ENCODE measurements at places on chromosomes 2 and 18.

DNA sequence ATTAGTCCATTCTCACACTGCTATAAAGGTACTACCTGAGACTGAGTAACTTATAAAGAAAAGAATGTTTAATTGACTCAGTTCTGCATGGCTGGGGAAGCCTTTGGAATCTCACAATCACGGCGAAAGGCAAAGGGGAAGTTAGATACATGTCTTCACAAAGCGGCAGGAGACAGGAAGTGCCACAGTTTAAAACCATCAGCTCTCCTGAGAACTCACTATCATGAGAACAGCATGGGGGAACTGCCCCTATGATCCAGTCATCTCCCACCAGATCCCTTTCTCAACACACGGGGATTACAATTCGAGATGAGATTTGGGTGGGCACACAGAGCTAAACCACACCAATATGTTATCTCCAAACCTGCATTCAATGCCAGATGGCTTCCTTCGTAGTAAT lies 716.1 kb downstream of the DCC start:
- no peak for DNase-seq

DNA sequence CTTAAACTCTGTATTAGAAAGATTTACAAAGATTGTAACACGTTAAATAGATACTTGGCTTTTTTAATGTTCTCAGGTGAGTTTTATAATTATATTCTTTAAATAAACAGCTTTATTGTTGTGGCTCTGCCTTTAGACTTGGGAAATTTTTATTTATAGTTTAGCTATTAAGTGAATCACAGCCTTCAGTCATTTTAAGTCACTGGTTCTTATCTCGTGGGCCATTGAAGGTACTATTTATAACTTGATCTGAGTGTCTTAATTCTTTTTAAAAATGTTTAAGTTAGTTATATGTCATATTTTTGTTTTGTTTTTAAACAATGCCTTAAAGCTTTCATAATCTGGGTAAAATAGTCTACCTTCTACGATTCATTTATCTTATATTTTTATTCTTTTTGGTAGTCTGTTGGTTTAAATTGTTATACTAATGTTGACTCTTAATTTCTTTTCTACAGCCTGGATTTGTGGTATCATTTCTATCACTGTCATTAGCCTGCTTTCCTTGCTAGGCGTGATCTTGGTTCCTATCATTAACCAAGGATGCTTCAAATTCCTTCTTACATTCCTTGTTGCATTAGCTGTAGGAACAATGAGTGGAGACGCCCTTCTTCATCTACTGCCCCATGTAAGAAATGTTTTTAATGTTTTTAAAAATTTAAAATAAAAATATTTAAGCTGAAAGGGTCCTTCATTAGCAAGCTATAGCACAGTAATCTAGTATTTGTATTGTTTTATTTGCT lies 49.3 kb downstream of the SLC39A10 start:
- peak; percentile 72 for DNase-seq

GRCh38 chr2:38386821-38387220 lies 9.7 kb upstream of the ATL2 start:
- DNase-seq, result no peak

- peak; percentile 89 for DNase-seq
Observed at GRCh38 chr18:34709750-34710441, at the start of gene DTNA. Gene DTNA, plus strand, starts transcription at chr18:34710298. Its CDS starts 45,679 bp downstream, at chr18:34755977.

- DNase-seq, result no peak
Observed at GRCh38 chr18:6434481-6434880, 19.8 kb upstream of the L3MBTL4 start.

GRCh38 chr18:59704146-59704545 lies 6.9 kb upstream of the CCBE1 start:
- DNase-seq, result no peak

- peak; percentile 97 for DNase-seq
Observed at GRCh38 chr2:234632527-234633391, 135.9 kb upstream of the ARL4C start.

- DNase-seq, result no peak
Observed at GRCh38 chr2:249538-250042, 14.2 kb downstream of the SH3YL1 start.

DNA sequence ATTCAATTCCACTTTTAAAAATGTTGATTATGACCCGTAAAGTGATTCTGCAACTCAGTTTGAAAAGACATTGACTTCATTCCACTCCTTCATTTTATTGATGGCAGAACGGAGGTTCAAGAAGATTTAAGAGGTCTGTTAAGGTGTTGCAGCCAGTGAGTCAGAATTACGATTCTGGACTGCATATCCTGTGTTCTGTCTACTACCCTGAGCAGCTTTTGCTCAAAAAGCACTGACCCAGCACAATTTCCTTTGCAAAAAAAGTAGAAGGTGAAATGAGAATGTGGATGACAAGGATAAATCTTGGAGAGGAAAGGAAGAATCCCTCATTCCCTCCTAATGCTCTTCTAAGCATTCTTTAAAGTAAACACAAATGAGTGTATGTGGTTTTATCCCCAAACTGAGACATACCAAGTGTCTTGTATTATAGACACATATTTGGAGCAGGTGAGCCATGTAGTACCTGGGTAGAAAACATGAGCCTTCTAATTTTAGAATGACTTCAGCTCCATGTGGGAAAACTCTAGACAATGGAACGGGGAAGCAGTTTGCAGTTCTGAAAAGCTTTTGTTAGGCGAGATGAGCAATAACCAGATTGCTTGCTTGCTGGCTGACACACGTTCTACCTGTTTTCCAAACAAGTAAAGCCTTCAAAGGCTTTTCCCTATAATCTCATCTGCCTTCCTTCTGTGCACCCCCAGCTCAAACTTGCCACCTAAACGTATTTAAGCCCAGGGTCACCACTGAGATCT lies 44.7 kb downstream of the TGFA start:
- no peak for DNase-seq

DNA sequence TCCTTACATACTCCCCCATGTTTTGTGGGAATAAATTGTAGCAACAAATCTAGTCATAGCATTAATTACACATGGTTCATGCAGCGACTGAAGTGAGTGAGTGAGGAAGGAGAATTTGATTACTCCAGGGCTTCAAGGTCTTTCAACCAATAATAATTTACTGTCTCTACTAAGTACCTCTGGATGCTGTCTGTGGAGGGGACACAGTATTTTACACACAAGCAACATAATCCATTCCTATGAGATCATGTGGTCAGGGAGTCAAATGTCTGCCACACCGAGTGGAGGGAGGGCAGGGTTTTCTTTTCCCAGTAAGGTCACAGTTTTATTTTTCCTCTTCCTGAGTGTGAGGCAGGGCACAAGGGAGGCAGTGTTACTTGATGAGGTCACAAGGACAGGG lies 334.7 kb upstream of the CELF4 start:
- DNase-seq, result no peak

DNA sequence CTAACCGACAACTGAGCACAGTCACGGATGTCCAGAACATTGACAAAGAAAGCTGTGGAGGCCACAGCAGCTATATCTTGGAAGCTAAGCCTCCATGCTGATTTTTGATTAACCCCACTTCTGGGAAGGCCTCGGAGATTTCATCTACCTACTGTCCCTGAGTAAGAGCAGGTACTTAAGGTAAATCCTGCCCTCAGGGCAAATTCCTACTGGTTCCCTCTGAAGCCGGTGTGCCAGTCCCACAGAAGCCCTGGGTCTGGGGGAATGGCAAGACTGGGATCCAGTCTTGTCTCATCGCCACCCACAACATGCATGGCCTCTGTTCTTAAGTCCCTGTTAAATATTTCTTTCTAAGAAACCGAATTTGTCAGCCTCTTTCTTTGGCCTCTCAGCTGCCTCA lies 18.7 kb downstream of the PER2 start:
- no peak for DNase-seq

- peak; percentile 25 for DNase-seq
Observed at GRCh38 chr2:210616074-210616473, 59.7 kb downstream of the CPS1 start.

- no peak for DNase-seq
Observed at GRCh38 chr2:119463136-119463535, 31.5 kb downstream of the TMEM37 start.

DNA sequence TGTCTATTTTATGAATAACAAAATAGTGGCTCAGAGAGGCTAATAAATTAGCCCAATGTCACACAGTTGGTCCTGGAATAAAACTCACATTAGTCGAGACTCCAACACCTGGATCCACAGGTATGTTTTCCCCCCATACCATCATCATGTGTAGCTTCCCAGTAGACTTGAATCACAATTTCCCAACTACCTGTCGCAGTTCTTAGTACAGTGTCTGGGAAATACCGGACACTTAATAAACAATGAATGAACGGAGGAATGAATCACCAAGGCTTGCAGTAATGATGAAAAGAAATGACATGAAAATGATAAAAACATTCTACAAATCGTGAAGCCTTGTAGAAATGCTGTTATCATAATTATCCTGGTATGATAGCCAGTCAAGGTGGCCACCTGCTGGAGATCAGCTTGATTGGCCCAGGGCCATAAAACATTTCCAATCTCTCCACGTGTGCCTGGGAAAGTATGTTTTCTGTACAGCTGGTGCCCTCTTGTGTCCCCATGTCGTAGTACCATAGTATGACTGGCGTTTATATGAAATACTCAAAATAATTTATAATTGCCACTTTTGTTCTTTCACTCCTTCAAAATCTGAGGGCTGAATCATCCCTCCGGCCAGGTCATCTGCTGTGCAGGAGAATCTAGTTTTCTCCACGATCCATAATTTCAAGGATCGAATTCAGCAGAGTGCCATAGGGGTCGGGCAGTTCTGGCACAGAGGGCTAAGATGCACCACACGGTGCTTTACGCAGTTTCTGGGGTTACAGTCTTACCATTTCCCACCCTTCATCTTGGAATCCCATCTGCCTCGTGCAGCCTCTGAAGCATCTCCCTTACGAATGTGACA lies 95.4 kb downstream of the LAMA1 start:
- DNase-seq, result peak; percentile 40

DNA sequence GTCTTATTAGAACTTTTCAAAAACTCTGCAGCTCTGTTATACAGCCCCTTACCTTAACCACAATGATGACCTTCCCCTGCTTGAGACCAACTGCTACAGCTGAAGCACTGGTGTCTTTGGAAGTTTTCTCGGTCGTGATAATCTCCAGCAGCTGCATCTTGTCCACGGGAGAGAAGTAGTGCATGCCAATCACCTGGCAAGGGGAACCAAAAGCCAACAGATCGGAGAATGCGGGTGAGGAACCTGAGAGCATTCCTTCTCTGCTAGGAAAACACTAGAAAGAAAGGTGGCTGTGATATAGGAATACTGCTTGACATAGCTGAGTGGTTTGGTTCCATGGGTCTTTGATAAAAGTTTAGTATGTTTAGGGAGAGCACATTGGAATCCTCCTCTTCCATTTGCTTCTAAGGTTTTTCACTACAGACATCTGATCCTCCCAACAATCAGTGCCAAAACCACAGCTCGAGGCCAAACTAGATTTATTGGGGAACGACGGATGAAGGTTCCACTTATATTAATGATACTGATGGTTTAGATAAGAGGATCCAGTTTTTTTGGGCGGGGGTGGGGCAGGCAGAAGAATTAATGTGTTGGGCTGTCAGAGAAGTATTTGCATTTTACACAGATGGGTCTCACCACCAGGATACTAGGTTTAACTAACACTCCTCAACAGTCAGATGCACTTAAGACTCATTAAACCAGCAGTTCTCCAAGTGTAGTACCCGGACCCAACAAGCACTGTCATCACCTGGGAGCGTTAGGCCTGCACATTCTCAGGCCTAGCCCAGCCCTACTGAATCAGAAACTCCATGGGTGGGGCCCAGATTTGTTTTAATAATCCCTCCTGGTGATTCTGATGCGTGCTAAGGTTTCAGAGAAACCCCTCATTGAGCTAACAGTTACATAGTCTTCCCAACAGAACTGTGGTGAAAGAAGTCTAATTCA lies 22.4 kb downstream of the GAREM2 start:
- DNase-seq, result no peak

GRCh38 chr2:36069074-36069473 lies 286.5 kb upstream of the CRIM1 start:
- DNase-seq, result no peak

DNA sequence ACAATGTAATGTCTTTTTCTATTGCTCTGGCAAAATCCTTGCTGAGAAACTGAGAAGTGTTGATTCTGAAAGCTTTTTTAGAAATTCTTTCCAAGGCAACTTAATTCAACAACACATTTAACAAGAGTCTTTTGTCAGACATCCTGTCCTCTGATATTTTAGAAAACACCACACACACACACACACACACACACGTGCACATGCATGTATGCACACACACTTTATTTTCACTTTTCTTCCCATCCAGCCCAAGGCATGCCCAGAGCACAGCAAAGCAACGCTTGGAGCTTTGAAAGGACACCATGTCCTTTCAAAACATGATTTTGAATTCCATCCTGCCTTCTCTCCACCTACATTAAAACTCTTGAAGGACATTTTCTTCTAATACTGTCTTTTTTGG lies 116.1 kb downstream of the ATL2 start:
- DNase-seq, result peak; percentile 6

DNA sequence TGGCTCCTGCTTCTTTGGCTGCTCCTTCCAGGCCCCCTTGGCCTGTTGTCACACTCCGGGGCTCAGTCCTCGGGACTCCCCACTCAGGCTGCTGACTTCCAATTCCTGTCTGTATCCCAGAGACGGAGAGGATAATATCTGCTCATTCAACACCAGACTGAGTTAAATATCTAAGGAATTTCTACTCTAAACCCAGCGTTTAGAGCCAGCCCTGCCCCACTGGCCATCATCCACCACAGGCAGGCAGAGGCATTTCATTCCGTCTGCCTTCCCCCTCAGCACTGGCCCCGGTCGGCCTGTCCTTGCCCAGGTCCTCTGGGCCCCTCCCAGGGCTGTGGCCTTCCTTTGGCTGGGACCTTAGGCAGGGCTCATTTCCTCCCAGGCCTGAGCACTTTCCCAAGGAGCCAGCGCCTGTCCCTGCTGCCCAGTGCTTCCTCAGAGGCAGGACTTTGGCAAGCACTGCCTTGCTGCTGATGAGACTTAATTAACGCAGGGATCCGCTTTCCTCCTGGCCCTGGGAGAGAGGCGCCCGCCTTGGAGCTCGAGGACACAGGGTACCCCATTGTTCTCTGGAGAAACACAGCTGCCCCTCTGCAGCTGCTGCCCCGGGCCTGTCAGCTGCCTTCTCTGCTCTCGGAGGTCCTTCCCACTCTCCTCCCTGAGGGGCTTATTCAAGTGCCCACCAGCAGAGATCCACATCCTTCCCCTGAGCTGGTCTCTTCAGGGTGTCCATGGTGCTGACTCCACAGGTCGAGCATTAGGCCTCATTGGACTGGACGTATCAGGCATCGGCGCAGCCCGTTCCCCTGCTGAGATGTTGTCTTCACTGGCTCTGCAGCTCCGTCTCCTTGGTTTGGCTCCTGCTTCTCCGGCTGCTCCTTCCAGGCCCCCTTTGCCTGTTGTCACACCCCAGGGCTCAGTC lies 42.8 kb downstream of the ATOH8 start:
- DNase-seq, result peak; percentile 78

Measured in EH (cell line).